ENCODE measurements at places on chromosomes 7 and 10. TPM values are rescaled to one million over a fixed set of nuclear protein-coding genes. Genes with fewer than 3 reads are reported as not detected.

The CAMK1D gene
- polyA plus RNA-seq = 4.6 TPM

The ASIC3 gene
- 2.2 TPM for polyA plus RNA-seq

The PKD2L1 gene
- polyA plus RNA-seq = 0.23 TPM

The TLX1 gene
- not detected for polyA plus RNA-seq

- DNase-seq = no peak
Observed at GRCh38 chr7:148721390-148721789, 22.7 kb downstream of the CUL1 start.

DNA sequence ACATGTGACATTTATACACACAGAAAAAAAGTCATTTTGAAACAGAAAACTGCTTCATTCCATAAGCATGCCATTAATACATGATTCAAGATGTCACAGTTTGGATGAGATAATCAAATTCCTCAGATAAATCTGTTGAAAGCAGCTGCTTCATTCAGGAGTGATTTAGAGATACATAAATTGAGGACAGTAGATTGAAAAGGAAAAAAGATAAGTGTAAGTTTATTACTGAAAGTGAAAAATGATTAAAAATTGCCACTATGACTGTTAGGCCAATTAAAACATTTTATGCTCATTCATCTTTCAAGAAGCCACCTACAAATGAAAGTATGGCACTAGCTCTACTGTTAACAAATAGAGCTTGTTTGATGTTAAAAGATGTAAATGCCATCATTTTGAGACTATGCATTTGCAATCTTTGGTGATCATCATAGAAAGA, 136.9 kb upstream of the CDK6 start:
- DNase-seq = no peak

Measured in right lung (tissue), 10 donors.